ENCODE measurements at places on chromosomes 6 and 20.

GRCh38 chr6:79117752-79118151 lies 39.7 kb upstream of the PHIP start:
- no peak for DNase-seq

DNA sequence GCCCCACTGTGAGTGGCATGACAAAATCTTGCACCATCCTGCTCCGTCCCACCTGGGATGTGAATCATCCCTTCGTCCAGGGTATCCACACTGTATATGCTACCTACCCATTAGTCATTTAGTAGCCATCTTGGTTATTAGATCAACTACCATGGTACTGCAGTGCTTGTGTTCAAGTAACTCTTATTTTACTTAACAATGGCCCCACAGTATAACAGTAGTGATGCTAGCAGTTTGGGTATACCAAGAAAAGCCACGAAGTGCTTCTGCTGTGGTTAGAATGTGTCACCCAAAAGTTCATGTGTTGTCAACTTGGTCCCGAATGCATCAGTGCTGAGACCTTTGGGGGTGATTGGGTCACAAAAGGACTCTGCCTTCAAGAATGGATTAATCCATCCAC lies 11.7 kb downstream of the OSER1 start:
- no peak for DNase-seq

DNA sequence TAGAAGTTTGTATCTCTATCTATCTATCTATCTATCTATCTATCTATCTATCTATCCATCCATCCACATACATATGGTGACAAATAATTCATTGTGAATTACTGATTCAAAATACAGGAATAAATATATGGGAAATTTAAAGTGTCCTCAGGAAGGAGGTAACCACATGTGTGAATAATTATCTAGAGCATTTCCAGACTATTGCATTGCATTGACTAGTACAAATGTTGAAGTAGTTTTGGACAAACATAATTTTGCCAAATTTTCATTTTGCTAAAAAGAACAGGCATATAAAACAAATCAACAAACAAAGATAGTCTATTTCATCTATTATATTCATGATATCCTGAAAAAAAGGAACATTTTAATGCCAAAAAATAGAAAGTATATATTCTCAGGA lies 192.7 kb downstream of the UTRN start:
- no peak for DNase-seq

DNA sequence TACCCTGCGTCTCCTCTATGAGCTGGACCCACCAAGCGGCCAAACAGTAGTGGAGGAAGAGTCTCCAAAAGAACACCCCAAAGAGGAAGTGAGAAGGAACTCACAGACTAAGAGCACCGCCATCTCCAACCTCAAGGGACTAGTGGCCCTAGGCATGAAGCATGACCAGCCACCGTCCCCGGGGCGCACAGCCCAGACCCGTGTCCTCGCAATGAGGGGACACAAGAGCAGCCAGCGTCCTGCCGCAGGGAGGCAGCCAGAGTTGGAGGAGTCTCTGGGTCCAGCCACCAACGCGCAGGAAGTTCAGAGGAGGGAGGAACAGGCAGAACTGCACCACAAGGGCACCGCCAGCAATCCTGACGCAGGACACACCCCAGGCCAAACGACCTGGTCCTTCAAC lies 72.6 kb downstream of the TAF4 start:
- DNase-seq = no peak

DNA sequence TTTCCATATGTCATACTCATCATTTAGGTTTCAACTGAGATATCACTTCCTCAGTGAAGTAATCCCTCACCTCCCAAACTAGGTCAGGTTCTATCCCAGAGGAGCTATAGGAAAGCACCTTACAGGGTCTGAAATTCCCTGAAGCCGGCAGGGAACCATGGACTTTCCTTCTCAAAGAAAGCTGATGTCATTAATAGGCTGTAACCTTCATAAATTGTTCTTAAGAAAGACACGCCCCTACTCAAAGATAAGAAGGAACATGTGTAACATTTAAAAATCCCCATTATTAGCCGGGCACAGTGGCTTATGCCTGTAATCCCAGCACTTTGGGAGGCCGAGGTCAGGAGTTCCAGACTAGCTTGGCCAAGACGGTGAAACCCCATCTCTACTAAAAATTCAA lies 50.0 kb upstream of the RNGTT start:
- DNase-seq = no peak

DNA sequence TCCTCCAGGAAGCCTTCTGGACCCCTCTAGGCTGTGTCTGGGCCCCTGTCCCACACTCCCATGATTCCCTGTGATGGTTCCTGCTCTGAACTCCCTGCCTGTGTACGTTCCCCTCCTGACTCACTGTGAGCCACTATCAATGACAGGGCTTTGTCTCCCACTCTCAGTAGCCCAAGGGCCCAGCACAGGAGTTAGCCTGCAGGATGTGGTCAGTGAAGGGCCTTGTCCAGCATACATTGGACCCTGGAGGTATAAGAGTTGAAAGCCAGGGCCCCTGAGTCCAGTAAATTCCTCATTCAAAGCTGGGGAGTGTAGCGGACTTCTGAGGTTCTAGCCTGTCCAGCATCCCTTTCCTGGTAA lies 19.0 kb downstream of the ZBP1 start:
- DNase-seq = no peak

DNA sequence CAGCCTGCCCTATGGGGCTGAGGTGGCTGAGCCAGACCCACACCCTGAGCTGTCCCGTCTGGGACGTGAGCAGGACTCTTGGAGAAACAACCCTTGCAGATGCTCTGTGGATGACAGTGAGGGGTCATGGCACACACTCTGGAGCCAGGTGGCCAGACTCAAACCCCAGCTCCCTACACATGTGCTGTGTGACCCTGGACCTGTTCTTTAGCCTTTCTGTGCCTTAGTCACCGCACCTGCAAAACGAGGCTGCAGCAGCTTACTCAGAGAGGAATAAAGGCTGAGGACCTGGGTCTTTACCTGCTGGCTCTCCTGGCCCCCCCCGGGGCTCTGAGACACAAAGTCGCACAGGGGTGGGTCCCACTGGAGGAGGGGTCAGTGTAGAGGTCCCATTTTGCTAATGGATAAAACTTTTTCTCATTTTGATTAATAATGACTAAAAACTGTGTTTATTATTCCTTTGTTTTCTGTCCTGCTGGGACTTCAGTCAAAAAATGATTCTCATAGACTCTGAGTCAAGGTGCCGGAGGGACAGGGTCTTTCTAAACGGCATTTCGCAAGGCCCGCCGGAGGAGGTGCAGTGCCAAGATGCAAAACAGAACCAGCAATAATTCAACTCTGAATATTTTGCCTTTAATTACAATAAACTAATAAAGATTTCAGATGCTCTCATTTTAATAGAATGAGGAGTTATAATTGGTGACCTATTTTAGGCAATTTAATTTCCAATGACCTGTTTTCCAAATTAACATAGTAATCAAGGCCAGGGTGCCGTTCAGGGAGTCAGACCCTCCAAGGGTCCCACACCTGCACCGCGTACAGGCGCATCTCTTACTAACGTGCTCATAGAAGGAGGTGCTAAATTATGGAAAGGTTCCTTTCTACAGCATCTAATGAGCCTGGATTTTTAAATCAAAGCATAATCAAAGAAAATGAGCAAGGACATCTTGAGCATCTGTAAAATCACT lies 62.4 kb downstream of the YTHDF1 start:
- no peak for DNase-seq
